HFF-Myc (cell line): ENCODE measurements at places on chromosomes 6 and 20.
A peak's percentile ranks its signal among the peaks of the same experiment; 100 is the strongest.

- DNase-seq = no peak
These were observed 8.8 kb upstream of the SNAI1 start for GRCh38 chr20:49973981-49974380.

DNA sequence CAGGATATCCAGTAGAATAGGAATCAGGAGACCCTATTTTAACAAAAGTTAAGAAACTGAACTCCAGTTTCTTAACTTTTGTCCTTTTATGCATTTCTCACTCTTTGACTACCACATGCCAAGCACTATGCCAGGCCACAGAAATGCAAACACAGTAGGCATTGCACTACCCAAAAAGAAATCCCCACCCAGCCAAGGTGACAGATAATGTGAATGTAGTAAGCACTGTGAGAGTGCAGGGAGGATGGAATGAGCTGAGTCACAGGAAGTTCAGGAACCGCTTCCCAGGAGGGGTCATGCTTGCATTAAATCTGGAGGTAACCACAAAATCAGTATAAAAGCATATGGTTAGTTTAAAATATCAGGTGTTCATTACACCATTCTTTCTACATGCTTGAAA lies 20.1 kb upstream of the FAM83C start:
- peak; percentile 96 for DNase-seq

DNA sequence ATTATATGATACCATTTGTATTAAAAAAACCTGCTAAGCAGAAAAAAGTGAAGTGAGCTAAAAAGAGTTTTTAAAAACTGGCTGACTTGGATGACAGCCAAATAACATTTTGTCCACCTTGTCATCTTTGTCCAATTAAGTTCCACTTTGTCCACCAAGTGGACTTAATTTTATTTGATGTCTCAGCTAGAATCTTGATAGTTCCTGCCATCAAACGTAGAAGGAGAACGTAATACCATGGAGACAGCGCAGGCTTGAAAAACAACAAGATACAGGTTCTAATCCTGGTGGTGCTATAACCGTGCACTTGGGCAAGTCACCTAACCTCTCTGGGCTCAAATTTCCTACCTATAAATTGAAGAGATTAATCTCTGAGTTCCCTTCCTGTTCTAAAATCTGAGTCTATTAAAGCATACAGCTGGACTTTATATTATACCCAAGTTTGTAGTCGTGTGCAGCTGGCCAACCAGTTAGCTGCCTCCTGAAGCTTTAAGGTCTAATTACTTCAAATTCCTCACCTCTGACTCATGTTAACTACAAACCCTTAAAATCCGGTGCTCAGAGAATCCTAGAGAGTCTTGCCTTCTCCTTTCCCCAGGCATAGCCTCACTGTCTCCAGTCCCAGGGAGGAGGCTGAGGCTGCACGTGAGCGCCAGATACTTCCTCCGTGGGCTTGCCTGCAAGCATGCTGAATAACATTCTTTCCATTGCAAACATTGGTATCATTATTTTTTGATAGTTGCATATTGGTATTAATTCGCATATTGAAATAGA lies 16.8 kb downstream of the TMEM244 start:
- DNase-seq = peak; percentile 87

GRCh38 chr6:145887969-145888368 lies 73.4 kb upstream of the FBXO30 start:
- DNase-seq = no peak

GRCh38 chr20:62133051-62133845 lies 9.9 kb downstream of the PSMA7 start:
- DNase-seq = no peak

GRCh38 chr6:163136681-163137397 lies 277.7 kb upstream of the QKI start:
- no peak for DNase-seq

DNA sequence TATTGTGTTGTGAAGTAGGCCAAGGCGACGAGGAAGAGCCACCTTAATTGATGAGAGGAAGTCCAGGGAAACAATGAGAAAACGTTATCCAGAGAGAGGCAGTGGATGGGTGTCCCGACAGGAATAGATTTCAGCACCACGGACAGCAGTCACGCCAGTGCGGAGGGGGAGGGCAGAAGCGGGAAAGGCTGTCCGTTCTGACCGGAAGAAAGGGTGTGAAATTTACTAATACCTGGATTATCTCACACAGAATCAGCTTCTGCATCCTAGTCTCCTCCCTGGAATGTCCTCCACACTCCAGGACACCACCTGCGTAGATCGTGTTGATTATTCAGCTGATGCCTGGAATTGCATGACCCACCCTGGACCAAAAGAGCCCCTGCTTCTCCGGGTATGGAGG lies 7.4 kb upstream of the BPIFA3 start:
- peak; percentile 38 for DNase-seq

GRCh38 chr6:128597956-128598355 lies 77.6 kb upstream of the PTPRK start:
- no peak for DNase-seq

- no peak for DNase-seq
These were observed 38.7 kb downstream of the GTF2H5 start for GRCh38 chr6:158206740-158207421.

DNA sequence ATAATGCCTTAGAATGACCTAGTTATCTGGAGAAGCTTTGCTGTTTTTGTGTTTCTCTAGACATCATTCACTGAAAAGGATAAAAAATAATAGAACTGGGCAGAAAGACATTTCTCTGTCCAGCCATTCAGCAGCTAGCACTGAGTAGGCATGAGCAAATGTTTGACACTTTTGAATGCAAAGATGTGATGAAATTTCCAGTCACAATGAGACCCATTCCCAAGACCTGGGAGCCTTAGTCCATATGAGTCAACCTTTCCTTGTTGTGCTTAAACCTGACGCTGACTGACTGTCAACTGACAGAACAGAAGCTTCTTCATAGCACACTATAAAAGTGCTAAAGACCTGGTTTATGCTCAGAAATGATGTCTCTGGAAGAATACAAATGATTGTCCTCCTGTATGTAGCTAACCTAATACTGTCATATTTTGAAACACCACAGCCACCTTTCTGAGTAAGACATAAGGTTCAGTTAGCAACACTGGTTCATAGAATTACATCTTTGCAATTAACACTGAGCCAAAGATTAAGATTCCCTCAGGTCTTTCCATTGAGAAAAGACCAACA lies 17.1 kb downstream of the RALGAPA2 start:
- no peak for DNase-seq

- DNase-seq = no peak
These were observed 16.6 kb downstream of the ZHX3 start for GRCh38 chr20:41300886-41301285.

DNA sequence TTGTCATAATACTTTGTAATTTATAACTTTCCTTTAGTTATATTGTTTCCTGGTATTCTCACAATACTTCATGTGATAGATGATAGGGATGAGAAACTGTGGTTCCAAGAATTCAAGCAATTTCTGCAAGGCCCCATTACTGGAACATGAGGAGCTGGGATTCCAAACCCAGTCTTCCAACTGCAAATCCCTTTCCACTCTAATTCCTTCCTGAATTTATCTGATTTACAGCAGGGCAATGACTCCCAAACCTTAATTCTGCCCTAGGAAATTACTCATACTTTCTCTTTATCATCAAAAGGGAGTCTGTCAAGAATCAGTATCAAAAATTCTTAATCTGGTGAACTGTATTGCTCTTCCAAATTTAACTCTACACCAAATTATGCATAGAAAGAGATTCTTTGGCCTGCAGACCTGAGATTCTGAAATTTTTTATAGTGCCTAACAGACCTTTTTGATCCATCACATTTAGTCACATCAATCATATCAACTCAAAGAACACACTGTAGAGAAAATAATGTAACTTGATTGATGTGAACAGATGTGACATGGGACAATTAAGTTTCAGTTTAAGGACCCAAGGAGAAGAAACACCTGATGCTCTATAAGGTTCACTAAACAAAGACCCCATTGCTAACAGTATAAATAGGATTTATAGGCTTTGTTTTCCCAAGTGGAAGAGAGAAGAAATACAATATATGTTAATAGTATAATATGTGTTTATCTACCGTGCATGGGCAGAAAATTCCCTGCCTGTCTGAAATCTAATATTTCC lies 41.5 kb upstream of the GJA1 start:
- DNase-seq = no peak

DNA sequence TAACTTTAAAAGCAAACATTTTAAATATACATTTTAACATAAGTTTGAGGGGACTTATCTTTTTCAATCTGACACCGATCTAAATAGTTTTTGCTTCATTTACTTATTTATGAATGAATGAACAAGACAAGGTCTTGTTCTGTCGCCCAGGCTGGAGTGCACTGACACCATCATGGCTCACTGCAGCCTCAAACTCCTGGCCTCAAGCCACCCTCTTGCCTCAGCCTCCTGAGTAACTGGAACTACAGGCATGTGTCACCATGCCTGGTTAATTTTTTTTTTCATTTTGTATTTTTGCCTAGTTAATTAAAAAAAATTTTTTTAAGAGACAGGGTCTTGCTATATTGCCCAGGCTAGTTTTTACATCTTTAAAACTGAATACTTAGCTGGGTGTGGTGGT lies 25.4 kb downstream of the FBXO9 start:
- no peak for DNase-seq
